Activated naive CD4-positive, alpha-beta T cell treated with anti-CD3 and anti-CD28 coated beads, Interleukin-2, amount 50 U/mL, for 72 hours (primary cell): ENCODE measurements at places on chromosomes 1 and 21.
A peak's percentile ranks its signal among the peaks of the same experiment; 100 is the strongest.

- no peak for DNase-seq
Measured at GRCh38 chr1:93768380-93768863, 86.8 kb upstream of the BCAR3 start.

GRCh38 chr1:232553050-232553754, 76.7 kb downstream of the SIPA1L2 start:
- DNase-seq: no peak

- DNase-seq: peak; percentile 86
Measured at GRCh38 chr1:18913065-18913835, 10.9 kb upstream of the ALDH4A1 start.

- DNase-seq: no peak
Measured at GRCh38 chr1:186930238-186930637, 101.5 kb downstream of the PLA2G4A start.

- no peak for DNase-seq
Measured at GRCh38 chr21:44692798-44693512, 4.0 kb upstream of the KRTAP10-12 start.

DNA sequence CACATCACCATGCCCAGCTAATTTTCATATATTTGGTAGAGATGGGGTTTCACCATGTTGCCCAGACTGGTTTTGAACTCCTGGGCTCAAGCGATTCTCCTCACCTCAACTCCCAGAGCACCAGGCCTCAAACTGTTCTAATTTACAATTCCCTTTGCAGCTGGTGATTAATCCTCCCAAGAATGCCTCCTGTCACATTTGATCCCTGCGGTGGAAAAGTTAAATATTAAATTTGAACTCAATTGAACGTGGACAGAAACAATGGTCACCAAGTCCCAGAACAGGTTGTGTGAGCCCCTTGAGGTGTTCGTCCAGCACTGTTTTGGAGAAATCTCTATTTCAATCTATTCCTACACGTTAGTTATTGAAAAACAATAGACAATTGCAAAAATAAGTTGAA, 2.0 kb upstream of the ANKRD35 start:
- DNase-seq: no peak
